ENCODE measurements at places on chromosomes 2 and 18.
A peak's percentile ranks its signal among the peaks of the same experiment; 100 is the strongest.

DNA sequence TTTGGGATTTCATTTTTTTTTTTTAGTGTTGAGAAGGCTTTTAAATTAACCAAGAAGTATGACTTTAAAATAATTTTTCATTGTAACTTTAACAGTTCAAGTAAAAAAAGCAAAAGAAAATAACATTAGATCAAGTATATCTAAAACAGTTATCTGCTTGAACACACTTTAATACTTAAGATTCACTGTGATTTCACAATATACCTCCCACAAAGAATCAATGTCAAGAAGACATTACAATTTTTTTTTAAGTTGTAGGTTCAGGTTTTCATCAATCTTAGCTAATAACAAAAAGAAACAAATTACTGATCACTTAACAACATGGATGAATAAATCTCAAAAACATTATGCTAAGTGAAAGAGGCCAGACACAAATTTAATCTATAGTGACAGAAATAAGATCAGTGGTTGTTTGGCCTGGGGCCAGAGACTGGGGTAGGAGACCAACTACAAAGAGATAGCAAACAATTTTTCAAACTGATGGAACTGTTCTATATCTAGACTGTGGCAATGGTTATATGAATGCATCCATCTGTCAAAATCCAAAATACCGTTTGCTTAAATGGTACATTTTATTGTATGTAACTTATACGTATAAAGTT is 74.8 kb upstream of the FRZB start:
- no peak for DNase-seq

DNA sequence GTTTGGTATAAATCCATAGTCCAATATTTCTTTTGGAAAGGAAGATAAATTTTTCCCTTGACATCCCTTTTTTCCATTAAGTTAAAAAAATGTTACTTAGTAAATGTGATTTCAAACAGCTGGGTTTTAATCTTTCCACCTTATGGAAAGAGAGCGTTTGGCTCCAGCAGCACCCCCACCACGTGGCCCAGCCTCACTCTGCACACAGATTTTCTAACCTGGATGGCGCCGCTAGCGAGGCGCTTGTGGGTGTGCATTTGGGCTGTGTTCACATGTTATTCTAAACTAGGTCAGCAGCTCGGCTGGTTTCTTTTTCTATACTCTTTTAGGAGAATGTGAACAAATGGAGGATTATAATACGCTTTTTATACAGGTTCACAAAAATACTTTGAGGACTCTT is 218.0 kb downstream of the LDLRAD4 start:
- peak; percentile 47 for DNase-seq

DNA sequence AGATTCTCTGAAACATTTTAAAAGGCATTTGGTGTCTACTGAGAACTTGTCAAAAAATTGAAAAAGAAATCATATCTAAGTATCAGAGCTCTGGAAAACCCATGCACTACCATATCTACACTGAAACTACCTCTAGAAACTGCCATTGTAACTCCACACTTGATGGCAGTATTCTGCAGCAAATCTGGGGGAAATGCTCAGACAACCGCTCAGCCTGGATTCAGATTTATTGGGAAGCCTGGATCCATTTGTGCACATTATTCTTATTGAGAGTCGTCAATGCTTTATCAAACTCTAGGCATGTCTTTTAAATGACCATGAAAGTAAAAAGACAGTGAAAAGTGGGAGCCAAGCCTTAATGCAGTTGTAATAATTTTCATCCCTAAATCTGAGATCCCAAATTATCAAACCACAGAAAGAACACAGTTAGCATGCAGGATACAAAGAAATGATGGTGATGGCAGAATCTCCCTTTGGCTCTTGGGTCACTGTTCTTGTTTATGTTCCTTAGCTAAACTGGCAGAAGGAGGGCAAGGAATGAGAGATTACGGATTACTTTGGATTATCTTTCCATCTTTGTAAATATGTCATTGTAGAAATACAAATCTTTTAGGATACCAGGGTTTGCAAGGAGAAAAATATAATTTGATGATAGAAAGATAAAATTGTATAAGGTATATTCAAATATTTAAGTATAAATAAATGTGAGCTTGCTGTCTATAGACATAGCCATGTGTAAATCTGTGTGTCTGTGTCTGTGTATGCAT is 512.1 kb upstream of the SYT4 start:
- DNase-seq = no peak

DNA sequence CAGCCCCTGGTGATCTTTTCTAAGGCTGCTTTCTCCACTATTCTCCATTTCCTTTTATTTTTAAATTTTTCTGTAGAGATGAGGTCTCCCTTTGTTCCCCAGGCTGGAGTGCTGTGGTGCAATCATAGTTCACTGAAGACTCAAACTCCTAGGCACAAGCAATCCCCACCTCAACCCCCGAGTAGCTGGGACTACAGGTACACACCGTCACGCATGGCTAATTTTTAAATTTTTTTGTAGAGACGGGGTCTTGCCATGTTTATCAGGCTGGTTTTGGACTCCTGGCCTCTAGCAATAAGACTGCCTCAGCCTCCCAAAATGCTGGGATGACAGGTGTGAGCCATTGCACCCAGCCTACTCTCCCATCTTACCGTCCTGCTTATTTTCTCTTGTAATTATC is 22.7 kb upstream of the LPIN2 start:
- DNase-seq = no peak

DNA sequence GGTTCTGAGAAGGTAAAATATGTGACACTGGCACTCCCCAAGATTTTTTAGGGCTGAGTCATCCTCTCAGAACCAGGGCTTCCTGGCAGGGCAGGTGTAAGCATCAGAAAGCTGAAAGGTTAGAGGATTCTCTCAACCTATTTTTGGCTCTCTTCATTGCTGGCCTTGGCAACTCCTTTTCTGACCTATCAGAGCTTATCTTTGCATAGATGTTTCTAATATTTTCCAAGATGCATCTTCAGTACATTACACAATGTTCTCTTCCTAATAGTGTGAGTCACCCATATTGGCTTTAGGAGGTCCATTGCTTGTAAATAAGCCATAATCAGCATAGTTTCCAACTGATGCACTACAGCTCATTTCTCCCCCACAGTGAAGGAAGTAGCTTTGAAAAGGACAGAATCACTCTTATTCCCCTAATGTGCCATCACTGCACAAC is 2008.4 kb upstream of the PIK3C3 start:
- no peak for DNase-seq

- no peak for DNase-seq
These were observed 56.6 kb upstream of the PPM1B start for GRCh38 chr2:44112096-44112495.

- DNase-seq = no peak
These were observed 539 bp upstream of the MOB4 start for GRCh38 chr2:197515315-197515738.

- no peak for DNase-seq
These were observed 175.0 kb upstream of the PGAP1 start for GRCh38 chr2:197101519-197101918.

DNA sequence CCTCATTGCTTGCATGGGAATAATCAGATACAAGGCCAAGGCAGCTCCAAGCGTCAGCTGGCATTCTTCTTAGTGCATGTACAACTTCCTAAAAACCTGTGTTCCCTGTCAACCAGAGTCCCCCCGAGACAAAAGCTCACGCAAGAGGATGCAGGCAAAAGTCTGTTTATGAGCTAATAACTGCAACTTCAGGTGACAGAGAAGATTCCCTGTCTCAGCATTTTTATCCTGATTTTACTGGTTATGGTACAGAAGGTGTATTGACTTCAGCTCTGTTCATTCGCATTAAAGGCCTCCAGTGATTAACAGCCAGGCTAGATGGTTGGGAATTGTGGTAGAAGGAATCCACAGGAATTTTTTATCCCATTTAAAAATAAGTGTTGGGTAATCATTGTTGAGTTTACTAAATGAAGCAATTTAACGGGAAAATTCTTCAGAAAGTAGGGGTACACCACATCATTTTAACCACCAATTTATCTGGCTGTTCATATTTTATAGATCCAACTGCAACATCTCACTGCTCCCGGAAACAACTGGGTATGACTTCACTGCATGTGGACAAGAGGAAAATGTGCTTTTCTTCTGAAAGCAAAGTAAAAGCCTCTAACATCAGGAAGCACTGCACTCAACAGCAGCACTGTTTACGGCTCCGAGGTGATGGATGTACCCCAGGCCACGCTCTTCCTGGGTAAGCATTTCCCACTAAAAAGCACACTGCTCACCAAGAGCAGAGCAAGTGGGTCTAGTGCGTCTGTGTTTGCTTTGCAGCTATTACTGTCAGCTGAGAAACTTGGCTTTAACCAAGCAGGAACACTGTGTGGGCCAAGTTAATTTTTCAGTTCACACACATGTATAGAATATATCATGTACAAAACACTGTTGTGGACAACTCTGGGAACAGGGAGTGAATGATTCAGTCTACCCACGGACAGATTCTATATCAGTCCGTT is 31.9 kb downstream of the CCBE1 start:
- DNase-seq = no peak

DNA sequence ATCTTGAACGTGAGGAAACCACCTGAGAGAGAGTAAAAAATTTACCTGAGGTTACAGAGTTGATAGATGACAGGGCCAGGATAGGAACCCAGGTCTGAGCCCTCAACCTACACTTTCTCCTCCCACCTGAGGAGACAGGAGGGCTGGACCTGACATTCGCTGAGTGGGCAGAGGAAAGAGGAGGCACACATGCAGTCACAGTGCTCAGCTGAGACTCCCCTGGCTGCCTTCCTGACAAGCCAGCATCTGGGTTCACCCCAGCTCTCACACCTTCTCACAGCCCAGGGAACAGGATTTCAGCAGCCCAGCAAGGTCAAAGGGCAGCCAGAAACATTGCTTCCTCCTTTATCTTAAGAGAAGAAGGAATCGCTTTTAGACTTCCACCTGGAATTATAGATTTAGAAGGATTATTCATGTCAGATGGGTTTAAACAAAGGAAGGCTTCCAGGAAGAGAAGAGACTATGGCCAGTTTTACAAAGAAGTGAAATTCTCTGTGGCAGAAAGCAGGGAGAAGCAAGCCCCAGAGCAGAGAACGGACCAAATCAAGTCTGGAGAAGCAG is 18.1 kb upstream of the PKDCC start:
- no peak for DNase-seq

- no peak for DNase-seq
These were observed 173.4 kb downstream of the TNS1 start for GRCh38 chr2:217829420-217829819.

DNA sequence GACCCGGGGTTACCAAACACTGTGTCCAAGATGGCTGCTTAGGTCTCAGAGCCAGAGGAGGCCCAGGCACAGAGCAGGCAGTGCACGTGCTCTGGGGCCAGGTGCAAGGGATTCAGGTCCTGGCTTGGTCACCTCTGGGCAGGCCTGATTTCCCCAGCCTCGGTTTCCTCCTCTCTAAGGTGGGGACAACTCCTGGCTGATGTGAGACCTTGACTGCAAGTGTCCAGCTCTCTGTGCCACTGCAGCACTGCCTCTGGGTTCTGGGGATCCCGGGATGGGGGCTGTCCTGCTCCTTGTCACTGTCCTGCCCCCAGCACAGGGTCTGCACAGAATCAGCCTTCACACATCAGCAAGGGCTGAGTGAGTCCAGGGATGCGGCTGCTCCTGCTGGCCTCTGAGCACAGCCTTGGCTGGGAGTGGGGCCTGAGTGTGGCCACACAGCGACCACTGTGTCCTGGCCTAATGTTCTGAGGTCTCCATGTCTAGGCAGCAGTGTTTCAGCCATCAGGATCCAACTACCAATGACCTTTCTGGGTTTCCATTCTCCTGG is 170.2 kb upstream of the HDAC4 start:
- no peak for DNase-seq

- DNase-seq = no peak
These were observed 273.6 kb downstream of the ASXL3 start for GRCh38 chr18:33851546-33852078.

- DNase-seq = peak; percentile 69
These were observed 194.8 kb downstream of the ZEB2 start for GRCh38 chr2:144325086-144325485.

DNA sequence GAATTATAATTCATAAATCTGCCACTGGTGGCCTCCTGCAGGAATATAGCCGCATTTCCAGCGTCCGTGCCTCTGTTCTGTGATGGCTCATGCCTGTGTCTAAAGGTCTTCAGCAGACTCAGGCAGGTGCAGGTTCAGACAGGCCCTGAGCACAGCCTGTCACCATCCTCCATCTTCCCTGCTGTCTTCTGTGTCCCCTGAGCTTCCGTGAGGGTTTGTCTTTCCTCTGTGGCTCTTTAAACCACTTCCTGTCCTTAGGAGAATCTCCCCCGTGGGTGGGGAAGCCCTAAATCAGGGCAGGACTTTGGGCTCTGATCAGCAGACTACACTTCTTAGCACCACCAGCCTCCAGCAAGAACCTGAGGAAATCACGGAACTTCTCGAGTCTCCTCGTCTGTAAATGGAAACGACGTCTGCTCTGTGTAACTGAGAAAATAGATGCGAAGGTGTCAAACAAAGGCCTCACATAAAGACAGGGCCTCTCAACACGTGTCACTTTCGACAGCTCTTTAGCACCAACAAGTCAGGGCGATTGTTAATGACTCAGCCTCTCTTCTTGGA is 24.1 kb upstream of the NFATC1 start:
- no peak for DNase-seq

GRCh38 chr2:60329225-60329624 is 224.2 kb downstream of the BCL11A start:
- no peak for DNase-seq

DNA sequence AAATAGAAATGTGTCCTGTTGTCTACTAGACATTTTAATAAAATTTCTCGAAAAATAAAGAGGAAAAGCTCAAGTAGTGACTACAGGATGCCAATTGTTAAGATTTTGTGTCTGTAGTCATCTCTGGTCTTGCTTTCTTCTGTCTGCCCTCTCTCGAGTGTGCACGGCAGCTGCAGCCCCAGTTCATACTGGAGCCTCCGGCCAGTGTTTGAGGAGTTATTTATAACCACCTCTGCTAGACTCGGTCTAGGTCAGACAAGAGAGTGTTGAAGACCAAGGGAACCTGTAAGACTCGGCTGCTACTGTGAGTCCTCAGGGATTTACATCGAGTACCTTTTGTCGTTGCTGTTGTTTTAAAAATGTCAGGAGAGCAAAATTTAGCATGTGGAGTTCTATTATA is 810.1 kb upstream of the POU3F3 start:
- no peak for DNase-seq

- DNase-seq = no peak
These were observed 329.5 kb upstream of the CHAC2 start for GRCh38 chr2:53438100-53438499.

GRCh38 chr2:15930589-15931318 is 9.6 kb upstream of the MYCN start:
- DNase-seq = no peak

- peak; percentile 4 for DNase-seq
These were observed 12.6 kb downstream of the DHX57 start for GRCh38 chr2:38863061-38863695.

DNA sequence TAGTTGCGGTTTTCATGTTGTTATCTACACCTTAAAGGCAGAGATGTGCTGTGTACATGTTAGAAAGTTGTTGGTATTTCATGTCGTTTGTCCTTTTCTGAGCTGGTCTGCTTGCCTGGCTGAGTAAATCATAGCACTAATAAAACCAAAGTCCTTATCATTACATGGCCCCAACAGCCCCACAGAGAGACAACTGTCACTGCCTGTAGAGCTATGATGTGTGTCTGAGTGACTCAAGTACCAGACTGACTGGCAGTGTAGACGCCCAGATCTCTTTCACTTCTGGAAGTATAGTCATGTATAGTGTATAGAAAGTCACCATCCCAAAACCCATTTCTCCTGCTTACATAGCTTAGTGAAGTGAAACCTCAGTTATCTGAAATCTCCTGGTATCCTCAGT is 4.3 kb downstream of the SOCS6 start:
- no peak for DNase-seq
